ENCODE measurements at places on chromosomes 2 and 18.
A peak's percentile ranks its signal among the peaks of the same experiment; 100 is the strongest.

- no peak for DNase-seq
These were observed 15.2 kb upstream of the ZFP36L2 start for GRCh38 chr2:43241558-43241957.

GRCh38 chr2:144982481-144982880 lies 462.6 kb upstream of the ZEB2 start:
- no peak for DNase-seq

DNA sequence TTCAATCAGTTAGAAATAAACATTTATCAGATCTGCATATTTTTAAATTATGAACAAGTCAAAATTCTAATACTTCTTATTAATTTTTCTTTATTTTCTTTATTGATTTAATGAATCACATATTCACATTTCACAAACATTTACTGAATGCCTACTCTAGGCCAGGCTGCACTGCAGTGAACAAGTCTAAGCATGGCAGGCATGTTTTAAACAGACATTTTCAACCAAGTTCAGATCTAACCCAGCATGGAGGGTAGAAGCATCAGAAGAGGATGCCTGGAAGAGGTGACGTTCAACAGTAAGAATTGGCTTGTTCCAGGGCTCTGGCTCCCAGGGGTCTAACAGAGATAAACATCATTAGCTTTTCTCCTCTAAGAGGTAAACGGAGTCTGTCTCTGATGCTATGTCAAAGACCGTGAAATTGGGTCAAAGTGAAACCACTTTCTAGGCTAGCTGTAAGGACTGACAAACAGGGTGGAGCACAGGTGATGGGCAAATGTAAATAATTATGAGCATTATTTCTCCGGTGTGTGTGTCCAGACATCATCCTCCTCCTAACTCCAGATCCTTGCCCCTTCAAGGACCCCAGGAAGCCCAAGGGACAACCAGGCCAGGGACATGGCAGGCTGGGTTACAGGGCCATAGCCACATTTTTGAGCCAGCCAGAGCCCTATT lies 50.6 kb downstream of the UNC50 start:
- peak; percentile 64 for DNase-seq

GRCh38 chr2:46847726-46848412 lies 67.7 kb downstream of the MCFD2 start:
- no peak for DNase-seq

- DNase-seq: peak; percentile 79
These were observed 137.5 kb downstream of the TPO start for GRCh38 chr2:1550658-1551316.

GRCh38 chr2:100018341-100019193 lies 123.8 kb downstream of the AFF3 start:
- no peak for DNase-seq

DNA sequence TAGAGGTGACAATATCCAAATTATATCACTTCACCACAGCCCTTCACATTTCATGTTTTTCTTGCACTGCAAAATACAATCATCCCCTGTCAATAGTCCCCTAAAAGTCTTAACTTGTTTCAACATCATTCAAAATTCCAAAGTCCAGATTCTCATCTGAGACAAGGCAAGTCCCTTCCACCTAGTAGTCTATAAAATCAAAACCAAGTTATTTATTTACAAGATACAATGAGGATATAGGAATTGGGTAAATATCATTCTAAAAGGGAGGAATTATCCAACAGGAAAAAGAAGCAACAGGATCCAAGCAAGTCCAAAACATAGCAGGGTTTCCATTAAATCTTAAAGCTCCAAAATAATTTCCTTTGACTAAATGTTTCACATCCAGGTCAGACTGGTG lies 1076.1 kb upstream of the TMEFF2 start:
- no peak for DNase-seq

GRCh38 chr18:45059695-45060094 lies 379.0 kb downstream of the SETBP1 start:
- DNase-seq: no peak
